ENCODE measurements at places on chromosomes 16 and 17.

DNA sequence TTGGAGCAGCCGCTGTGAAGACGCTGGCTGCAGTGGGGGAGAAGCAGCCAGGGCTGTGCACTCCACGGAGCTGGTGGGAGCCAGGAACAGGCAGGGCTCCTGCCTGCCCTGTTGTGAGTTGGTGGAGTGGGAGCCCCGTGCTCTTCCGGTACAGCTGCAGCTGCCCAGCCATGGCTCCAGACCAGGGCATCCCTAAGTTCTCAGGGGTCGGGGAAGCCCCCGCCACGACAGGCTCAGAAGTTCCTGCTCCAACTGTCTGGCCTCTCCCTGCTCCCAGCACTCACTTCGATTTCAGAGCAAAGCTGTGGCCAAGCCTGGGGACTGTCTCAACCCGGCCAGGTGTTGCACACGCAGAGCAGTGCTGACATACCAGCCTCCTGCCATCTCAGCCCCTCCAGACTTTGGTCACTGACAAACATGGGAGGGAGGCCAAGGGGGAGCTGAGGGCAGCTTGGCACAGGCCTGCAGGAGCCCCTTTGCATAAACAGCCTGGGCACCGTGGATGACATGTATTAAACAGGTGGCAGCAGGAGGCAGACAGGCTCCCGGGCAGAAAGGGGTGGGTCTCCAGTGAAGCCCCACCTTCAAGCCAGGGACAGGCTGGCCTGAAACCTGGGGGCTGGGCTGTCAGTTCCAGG is 13.9 kb upstream of the KDM8 start:
- DNase-seq: no peak

DNA sequence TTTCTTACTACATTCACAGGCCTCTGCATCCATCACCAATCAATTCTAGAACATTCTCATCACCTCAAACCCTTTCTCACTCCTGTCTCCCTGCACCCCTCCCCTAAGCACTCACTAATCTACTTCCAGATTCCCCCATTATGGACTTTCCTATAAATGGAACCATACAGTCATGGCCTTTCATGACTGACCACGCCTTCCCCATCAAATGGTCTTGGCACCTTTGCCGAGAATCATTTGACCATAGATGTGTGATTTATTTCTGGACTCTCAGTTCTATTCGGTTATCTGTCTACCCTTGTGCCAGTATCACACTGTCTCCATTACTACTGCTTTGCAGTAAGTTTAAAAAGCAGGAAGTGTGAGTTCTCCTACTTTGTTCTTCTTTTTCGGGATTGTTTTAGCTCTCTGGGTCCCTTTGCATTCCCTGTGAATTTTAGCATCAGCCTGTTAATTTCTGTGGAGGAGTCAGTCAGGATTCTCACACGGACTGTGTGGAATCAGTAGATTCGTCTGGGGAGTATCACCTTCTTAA is 27.5 kb downstream of the GTF3C1 start:
- DNase-seq: no peak

DNA sequence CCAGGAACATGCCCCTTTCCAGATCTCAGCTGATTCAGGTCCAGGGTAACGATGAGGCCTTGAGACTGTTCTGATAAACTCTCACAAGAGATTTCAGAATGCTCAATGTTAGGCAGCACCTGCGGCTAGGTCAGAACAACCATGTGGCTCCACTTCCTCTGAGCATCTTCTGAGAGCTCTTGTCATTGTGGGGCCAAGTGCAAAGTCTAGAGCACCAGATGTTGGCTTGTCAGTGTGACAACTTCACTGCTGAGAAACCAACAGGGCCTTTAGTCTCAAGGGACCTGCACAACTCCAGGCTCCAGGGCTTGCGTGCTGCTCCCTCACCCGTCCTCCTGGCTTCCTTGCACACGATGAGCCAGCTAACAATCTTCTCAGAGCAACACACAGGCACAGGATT is 29.0 kb downstream of the FCSK start:
- DNase-seq: no peak

- no peak for DNase-seq
Measured at GRCh38 chr16:27813591-27813990, 249.9 kb downstream of the GSG1L start.

DNA sequence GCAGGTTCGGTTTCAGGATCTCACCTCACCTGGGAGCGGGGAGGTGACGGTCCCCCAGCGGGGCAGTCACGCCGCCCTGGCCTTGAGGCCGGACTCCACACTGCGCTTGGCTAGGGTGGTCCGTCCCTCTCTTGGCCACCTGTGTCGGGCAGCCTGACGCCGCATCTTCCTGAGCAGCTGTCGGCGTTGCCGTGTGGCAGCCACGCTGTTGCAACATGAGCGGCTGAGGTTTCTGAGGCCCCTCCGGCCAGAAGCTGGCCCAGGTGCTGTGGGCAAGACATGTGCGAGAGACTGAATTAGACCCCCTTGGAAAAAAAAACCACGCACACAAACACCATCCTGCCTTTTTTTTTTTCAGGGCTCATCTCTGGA is 49.2 kb downstream of the IRF8 start:
- DNase-seq: no peak

GRCh38 chr16:81673432-81673831 is 105.7 kb upstream of the PLCG2 start:
- no peak for DNase-seq

- DNase-seq: no peak
Measured at GRCh38 chr17:8955021-8955959, 10.2 kb downstream of the PIK3R5 start.

DNA sequence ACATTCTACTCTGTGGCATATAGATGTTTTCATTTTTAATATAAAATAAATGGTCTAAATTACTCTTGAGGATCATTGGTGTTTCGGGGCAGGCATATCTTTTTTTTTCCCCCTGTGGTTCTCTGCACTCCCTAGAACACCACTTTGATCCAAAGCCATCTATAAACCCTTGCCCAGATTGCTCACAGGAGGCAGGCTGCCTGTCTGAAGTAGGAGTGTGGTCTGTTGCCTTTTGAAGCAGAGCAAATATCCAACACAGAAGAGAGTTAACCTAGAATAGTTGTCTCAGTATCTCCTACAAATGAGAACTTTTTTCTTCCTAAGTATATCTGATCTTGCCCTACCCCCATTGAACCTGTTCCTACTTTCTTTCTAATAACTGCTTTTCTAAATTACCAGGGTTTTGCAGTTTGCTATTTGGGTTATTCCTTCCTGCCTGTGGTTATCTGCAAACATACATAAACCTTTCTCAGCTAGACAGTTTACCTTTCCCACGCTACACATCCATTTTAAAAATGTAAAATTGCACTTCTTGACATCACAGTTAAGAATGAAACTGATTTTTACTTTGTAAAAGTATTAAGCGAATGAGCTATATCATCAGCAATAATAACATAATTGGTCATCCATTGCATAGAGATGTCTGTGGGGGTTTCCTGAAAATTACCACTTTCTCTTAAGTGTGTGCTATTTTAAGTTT is 4.7 kb upstream of the CMTM1 start:
- no peak for DNase-seq

DNA sequence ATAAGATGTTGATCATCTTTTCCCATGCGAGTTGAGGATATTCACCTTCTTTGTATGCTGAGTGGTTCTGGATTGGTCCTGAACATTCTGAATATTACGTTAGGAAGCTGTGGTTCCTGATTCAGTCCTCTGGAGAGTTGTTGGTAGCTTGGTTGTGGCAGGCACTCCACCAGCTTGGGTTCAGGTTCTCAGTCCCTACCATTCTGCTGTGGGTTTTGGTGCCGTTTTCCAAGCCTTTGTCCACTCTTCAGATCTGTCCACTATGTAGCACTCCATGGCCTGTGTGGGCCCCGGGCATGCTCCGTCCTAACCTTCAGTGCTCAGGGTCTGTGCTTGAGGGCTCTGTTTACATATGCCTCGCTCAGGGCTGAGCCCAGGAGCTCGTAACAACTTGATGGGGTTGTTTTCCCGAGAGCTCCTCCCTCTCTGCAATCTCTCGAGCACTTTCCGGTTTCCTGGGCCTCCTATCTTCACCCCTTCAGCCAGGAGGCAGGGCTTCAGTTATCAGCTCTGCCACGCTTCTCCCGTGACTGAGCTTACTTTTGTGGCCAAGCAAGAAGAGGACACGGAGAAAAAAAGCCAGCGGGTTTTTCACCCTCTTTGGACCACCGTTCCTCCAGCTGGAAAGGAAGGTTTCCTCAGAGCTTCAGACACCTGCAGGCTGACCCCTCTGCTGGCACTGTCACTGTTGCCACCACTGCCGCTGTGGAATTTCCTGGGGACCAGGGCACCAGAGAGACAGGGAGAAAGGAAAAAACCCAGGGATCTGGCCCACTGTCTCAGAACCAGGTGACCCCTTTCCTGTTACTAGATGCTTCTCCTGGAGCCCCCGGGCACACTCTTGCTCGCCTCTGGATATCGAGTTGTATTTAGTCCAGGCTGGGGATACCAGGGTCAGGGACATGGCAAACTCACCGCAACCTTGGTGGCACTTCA is 19.6 kb downstream of the KIAA0513 start:
- DNase-seq: no peak

DNA sequence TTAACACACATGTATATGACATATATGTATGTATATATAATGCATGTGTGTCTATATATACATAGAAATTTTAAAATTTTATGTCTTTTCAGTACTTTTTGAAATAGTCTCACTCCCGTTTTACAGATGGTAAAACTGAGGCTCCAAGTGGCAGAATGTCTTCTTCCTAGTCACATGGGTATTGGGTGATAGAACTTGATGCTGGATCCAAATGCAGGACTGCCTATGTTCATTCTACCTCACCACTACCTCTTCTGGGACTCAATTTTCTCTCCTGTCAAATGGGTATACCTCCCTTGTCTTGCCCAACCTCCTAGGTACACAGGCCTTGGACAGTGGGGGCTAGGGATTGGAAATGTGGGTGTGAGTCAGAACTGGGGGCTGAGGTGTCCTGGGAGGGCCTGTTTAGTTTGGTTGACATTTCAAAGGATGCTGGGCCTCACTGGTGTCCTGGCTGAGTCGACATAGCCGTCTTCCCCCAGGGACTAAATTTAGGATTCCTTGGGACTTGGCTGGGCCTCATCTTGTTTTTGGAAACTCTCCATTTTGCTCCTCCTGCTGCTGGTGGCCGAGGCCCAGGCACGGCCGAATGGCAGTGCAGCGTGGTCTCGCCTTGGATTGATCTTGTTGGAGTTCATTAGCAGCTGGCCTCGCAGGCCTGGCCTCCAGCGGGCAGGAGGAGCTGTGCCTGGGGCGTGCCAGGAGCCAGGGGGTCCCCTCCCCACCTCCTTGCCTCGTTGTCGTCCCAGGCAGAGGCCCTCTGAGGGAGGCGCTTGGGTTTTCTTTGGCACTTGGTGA is 25.9 kb downstream of the NKD1 start:
- DNase-seq: no peak

GRCh38 chr17:74962622-74963394 is 9.8 kb downstream of the HID1 start:
- DNase-seq: no peak

- DNase-seq: no peak
Measured at GRCh38 chr16:54118846-54119245, 167.7 kb downstream of the IRX3 start.

- no peak for DNase-seq
Measured at GRCh38 chr17:82640036-82640435, 8.2 kb downstream of the WDR45B start.

GRCh38 chr16:52301026-52301425 is 245.9 kb downstream of the TOX3 start:
- no peak for DNase-seq

DNA sequence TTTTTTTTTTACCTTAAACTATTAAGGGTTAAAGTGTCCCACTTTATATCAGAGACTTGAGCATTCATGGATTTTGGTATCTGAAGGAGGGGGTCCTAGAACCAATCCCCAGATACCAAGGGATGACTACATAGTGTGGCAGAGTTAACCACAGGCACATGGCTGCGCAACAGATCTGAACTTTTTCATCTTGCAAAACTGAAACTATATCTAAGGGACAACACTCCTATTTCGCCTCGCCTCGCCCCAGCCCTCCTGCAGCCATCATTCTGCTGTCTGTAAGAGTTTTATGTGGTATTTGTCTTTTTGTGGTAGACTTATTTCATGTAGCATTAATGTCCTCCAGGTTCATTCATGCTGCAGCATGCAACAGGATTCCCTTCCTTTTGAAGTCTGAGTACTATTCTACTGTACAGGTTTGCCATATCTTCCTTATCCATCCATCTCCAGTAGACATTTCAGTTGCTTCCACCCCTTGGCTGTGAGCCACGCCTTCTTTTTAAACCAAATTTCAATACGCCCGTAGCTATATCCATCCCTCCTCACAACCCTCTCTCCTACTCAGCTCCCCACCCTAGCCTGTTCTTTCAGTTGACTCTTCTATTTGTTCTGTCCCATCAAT is 53.2 kb downstream of the AMFR start:
- DNase-seq: no peak

DNA sequence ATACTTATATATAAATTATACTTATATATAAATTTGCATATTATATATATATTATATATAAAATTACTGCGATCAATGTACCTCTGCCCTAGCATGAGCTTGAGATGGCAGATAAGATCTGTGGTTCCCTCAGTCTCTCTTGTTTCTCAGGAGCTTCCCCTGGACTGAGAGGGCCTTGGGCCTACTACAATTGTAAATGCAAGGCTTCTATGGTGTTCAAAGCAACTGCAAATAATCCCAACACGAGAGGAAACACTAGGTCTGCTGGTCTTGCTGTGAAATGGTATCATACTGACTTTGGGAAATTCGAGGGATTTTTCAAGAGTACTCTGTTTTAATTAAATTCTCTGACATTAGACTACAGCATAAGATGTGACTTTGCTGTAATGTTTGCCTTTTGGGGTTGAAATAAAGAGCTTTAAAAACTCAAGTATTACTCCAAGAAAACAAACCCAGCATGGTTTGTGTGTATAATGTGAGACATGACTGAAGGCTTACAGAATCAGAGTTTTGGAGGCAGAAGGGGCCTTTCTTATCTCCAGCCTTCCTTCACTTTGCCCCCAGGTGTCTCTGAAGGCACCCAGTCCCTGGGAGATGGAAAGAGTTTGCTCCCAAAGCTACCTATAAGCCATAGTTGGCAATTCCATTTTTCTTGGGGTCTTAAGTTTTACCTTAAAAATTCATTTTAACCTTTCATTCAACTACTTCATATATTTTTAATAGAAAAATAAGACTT is 24.2 kb downstream of the ACSM1 start:
- DNase-seq: no peak

GRCh38 chr16:70419384-70420327 is 19.2 kb downstream of the ST3GAL2 start:
- DNase-seq: no peak

DNA sequence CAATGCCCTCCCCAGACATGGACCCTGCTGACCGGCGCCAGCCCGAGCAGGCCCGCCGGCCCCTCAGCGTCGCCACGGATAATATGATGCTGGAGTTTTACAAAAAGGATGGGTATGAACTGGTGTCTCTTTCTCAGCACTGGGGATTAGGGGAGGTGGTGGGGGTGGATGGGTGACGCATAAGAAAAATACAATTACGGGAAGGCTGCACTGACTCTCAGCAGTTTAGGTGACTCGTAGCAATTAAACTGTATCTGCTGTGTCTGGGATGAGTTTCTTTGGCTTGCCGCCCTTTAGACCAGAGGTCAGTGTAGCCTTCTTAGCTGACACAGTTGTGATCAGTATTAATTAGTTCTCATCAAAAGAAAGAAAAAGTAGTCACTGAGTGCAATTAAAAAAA is 59.0 kb downstream of the ELAC2 start:
- DNase-seq: no peak

Measured in non-pigmented ciliary epithelial cell (primary cell).